ENCODE measurements at places on chromosomes 12 and 14.

GRCh38 chr14:72917094-72917802, 9.0 kb upstream of the DCAF4 start:
- no peak for DNase-seq

DNA sequence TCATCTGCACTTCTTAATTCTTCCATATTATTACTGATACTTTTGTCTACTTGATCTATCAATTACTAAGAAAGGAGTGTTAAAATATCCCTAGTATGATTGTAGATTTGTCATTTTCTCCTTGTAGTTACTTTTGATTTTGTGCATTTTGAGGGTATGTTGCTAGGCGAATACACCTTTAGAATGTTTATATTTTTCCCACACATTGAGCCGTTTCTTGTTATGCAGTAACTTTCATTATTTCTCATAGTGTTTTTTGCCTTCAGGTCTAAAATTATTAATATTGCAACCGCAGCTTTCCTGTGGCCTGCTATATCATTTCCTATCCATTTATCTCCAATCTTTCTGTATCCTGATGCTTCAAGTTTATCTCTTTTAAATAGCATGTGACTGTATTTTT, 44.6 kb upstream of the C12orf42 start:
- no peak for DNase-seq

DNA sequence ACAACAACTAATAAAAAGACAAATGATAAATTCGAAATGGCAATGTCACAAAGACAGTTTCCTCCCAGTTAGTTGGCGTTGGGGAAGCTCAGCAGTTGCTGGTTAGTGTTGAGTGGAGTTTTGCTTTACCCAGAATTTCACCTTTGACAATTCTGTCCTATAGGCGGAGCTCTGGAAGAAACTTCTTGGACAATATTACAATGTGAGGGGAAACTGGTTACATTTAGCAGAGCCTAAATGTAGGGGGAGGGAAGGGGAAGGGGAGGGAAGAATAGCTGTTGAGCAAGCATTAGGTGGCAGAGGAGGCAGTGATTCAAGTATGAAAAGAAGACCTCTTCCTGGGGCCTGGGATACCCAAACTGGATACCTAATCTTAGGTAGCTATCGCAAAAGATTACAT, 51.4 kb downstream of the BDKRB1 start:
- DNase-seq: no peak

GRCh38 chr12:75655315-75655806, 144.0 kb upstream of the KRR1 start:
- DNase-seq: no peak

DNA sequence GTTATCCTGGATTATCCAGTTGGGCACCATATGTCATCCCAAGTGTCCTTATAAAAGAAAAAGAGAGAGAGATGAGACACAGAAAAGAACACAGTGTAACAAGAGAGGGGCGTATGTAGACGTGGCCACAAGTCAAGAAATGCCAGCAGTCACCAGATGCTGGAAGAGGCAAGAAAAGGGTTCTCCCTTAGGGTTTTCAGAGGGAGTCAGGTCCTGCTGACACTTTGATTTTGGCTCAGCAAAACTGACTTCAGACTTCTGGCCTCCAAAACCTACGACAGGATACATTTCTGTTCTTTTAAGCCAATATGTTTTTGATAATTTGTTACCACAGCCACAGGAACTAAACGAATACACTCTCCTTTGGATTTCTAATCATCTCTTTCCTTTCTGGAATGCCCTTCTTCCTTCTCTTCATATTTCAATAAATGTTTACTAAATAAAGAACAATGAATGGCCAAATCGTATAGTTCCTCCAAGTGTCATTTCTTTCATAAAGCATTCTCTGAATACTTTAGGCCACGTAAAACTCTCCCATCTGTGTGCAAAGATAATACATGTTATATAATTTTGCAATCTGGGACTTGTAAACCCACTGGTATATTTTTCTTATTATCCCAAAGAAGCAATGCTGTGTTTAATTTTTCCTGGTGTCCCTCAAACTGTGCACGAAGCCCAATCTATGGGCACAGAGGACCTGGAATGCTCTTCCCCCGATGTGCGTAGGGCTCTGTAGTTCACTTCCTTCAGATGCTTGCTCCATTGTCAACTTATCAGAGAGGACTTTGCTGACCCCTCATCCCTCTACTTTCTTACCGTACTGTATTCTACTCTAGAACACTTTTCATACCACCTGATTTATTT, 303.6 kb downstream of the CEP128 start:
- peak; percentile 6 for DNase-seq

- DNase-seq: no peak
Observed at GRCh38 chr12:47165934-47166333, 86.2 kb upstream of the AMIGO2 start.

GRCh38 chr12:89787763-89788162, 79.1 kb upstream of the ATP2B1 start:
- no peak for DNase-seq

GRCh38 chr14:49581209-49582112, 4.7 kb downstream of the RPS29 start:
- DNase-seq: no peak

- peak; percentile 91 for DNase-seq
Observed at GRCh38 chr14:68939893-68940613, 39.0 kb downstream of the ACTN1 start.

DNA sequence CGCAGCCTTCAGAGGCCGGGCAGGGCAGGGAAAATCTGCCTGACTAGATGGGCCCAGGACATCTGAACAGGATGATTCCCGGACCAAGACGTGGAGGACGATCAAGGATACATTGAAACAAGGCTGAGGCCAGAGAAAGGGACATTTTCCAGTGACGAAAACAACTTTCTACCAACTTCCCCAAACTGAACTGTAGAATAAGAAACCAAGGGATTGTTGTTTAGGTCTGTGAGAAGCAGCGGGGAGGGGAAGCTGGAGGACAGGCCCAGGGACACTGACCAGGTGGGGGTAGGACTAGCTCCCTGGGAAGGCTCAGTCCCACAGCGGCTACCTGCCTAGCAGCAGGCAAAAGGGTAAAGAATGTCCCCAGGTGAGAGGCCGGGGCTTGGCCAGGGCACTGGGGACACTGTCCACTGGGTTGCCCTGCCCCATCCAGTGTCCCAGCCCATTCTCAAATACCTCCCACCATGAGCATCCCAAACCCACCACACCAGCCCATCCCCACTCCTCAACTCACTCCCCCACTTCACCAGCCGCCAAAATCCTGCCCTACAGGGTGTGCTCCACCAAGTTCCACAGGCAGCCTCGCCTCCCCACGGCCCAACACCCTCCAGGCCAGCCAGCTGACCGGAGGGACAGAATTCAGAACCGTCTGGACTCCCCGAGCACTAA, 995 bp downstream of the TNFRSF1A start:
- DNase-seq: no peak

- DNase-seq: peak; percentile 58
Observed at GRCh38 chr12:68530965-68531364, 79.7 kb upstream of the RAP1B start.

DNA sequence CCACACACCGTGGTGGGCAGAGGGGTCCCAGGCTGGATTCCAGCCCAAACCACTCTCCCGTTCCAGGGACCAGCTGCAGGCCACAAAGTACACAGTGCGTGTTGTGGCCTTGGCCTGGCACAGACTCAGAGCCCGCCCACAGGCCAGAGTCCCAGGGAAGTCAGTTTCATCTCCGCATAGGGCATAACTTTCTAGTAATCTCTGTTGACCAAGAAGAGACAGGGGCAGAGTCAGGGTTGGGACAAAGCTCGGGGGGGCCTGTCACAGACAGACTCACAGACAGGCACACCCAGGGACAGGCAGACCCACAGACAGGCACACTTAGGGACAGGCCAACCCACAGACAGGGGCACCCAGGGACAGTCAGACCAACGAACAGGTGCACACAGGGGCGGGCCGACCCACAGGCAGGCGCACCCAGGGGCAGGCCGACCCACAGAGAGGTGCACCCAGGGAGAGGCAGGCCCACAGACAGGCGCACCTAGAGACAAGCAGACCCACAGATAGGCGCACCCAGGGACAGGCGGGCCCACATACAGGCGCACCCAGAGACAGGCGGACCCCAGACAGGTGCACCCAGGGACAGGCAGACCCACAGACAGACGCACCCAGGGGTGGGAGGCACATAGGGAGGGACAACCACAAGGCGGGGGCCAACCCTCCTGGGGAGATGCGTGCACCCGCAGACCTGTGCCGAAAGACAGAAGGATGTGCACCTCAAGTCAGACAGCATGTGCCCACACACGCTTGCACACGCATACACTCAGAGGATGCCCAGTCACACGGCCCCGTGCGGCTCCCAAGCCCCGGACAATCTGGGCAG, 323.3 kb upstream of the RTL1 start:
- DNase-seq: no peak

GRCh38 chr12:131283191-131283861, 329.6 kb downstream of the ADGRD1 start:
- no peak for DNase-seq

- no peak for DNase-seq
Observed at GRCh38 chr12:90562671-90563070, 392.3 kb downstream of the CCER1 start.

- peak; percentile 69 for DNase-seq
Observed at GRCh38 chr12:122282061-122282460, 15.8 kb upstream of the VPS33A start.

DNA sequence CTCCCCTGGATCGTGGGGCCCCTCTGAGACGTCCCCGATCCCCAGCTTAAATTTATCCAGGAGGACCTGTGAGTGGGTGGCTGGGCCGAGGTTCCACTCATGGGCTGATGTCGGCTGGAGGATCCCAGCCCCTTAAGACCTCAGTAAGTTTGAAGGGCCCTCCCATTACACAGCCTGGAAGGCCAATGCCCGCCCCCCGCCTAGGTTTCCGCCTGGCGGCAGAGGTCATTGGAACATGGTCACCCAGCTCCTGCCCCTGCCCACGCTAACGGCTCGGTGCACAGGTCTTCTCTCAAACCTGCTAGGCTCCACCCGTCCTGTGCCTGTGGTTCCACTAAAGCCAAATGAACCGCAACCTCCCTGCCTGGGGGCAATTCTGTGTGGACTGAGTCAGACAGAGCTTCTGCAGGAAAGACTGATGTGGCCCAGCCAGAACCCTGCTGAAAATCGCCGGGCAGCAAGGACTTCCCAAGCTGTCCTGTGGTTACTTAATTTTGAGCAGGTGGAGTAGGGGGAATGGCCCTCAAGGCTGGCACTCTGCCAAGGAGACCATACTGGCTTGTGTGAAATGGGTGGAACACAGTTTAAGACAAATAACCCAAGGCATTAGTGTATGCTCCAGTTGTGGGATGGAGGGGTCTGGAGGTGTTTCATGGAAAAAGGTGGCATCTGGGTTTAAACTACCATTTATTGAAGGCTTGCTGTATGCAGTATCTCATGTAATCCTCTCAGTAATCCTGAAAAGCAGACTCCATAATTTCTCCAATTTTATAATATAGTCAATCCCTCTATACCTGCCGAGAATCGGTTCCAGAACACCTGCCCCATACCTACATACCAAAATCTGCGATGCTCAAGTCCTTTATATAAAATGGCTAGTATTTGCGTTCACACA, 903 bp upstream of the NT5DC3 start:
- peak; percentile 70 for DNase-seq

DNA sequence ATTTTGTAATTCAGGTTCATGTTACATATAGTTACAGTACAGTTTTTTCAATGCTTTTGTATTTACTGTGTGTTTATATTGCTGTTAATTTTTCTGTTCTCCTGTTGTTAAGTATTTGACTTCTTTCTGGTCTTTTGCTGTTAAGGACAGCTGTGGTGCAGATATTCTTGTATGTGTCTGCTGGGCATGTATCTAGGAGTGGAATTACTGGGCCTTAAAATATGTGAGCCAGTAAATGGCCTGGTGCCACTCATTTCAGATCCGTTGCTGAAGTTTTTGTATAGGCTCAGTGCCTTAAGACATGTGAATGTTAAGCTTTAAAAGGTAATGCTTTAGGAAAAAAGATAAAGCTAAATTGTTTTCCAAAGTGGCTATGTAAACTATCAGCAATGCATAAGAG, 87.3 kb downstream of the TTLL5 start:
- no peak for DNase-seq

DNA sequence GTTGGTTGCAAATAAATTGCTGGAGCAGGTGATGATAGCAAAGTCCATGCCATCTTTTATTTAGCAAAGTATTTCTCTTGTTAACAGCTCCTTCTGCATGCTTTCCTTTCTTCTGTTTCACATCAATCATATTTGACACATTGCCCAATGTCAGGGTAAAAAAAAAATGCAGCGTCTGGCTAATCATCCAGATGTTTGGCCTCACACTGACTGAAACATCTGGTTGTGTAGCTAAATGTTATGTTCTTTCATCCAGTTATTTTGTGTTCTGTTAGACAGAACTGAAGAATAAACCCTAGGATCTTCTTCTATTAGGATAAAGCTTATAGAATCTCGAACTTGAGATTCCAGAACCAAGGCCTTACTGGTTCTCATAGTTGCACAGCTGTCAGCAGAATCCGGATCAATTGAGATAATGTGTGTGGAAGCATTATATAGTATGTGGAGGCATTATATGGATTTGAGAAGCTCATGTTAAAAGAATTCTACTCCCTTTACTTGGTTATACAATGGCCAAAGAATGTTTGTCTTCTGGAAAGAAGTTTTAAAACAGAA, 859.2 kb downstream of the DIO2 start:
- DNase-seq: no peak

- DNase-seq: no peak
Observed at GRCh38 chr12:49626169-49626835, 2.9 kb downstream of the PRPF40B start.

GRCh38 chr12:120101182-120101581, 15.4 kb downstream of the RAB35 start:
- DNase-seq: no peak

DNA sequence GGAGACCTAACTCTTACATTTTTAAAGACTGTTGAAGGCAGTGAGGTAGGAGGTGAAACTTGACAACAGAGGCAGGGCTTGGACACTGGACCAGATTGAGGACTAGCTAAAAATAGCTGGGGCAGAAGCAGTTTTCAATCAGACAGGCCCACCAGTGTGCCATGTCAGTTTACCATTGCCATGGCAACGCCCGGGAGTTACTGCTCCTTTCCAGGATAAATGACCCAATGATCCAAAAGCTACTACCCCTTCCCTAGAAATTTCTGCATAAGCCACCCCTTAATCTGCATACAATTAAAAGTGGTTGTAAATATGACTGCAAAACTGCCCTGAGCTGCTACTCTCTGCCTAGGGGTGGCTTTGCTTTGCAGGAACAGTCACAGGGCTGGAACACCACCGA, 53.2 kb upstream of the PKP2 start:
- no peak for DNase-seq

GRCh38 chr12:125148316-125148715, 83.1 kb downstream of the AACS start:
- no peak for DNase-seq

DNA sequence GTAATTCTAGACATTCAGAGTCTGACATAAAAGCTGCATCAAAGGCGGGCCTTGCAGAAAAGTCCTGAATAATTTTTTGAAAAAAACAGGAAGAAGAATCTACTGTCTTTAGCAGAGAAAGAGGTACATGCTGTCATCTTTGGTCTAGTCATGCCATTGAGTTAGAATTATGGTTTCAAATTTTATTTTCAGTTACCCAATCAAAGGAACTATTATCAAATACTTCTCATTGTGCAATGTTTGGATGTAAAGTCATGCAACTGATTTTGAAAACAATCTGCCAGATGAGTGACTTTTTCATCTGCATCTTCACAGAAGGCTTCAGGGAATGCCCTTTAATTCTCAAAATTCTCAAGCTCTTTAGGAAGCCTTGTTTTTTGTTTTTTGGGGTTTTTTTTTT, 803.5 kb downstream of the FLRT2 start:
- no peak for DNase-seq

- no peak for DNase-seq
Observed at GRCh38 chr14:21714318-21714929, 40.8 kb upstream of the OR4E1 start.

Measured in AG08395 (cell line).